ENCODE measurements at places on chromosomes 3 and 15.

DNA sequence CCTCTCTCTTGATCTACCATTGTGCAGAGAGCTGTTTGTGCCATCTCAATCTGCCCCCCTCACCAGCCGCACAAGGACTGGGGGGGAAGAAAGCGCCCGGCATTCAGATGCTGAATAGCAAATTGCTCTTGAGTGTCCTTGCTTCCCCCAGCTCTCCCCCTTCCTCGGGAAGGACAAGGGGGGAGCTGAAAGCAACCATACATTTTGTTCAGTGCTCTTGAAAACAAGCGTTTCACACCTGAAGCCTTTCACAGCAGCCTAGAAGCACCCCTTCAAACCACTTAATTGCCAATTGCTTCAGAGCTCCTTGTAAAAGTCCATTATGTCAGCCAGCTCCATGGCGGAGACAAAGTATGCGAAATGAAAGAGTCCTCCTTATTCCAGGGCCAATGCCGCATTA lies 540.1 kb downstream of the NR2F2 start:
- no peak for DNase-seq

DNA sequence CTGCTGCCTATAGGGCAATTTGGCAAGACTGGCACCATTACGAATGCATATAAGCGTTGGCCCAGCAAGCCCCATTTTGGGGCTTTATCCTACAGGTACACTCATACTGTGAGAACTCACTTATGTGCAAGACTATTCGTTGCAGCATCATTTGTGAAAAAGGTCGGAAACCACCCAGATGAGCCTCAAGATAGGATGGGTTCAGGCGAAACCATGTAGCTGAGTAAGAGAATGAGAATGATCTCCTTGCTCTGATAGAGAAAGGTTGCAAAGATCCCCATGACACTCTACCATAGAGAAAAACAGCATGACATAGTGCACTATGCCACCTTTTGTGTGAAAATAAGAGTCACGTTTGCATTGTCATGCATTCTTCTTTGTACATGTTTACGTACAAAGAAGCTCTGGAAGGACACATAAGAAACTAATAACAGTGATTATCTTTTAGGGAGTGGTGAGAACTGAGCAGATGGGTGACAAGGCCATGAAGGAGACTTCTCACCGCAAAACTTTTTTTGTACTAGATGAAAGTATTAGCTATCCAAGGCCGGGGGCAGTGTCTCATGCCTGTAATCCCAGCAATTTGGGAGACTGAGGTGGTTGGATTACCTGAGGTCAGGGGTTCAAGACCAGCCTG lies 50.0 kb downstream of the RHCG start:
- no peak for DNase-seq

DNA sequence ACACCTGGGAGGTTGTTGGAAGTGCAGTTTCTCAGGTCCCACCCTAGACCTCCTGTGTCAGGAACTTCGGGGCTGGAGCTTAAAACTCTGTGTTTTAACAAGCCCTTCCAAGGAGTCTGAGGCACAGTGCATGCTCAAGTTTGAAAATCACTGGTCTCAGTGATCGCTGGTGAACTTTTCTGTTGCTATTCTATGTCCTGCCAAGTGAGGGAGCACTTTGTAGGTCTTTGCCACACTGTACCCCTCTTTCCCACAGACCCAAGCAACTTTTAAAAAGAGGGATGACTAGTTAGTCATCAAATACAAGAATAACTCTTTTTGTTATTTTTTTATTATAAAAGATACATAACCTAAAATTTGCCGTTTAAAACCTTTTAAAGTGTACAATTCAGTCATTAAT lies 133.7 kb downstream of the AGBL1 start:
- DNase-seq: no peak

GRCh38 chr3:42476225-42477125 lies 26.0 kb upstream of the VIPR1 start:
- DNase-seq: no peak

DNA sequence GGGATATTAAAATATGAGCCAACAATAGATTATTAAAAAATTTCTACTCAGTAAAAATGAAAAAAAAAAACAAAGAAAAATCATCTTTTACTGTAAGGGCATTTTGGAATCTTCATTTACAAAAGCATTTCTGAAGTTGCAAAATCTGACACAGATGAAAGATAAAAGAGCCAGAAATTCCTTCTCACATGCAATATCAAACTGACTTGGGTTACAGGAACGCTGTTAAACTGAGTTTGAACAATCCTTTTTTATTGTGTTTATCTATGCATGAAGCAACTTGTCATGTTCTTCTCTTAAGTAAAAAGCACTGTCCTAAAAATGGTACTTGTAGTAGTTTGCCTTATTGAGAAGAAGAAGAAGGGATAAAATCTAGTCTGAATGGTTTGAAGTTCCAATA lies 468.5 kb upstream of the KCNMB2 start:
- no peak for DNase-seq

- DNase-seq: no peak
Observed at GRCh38 chr3:116716490-116716889, 6.9 kb downstream of the TUSC7 start.

GRCh38 chr3:112670824-112671223 lies 29.9 kb upstream of the CCDC80 start:
- no peak for DNase-seq

DNA sequence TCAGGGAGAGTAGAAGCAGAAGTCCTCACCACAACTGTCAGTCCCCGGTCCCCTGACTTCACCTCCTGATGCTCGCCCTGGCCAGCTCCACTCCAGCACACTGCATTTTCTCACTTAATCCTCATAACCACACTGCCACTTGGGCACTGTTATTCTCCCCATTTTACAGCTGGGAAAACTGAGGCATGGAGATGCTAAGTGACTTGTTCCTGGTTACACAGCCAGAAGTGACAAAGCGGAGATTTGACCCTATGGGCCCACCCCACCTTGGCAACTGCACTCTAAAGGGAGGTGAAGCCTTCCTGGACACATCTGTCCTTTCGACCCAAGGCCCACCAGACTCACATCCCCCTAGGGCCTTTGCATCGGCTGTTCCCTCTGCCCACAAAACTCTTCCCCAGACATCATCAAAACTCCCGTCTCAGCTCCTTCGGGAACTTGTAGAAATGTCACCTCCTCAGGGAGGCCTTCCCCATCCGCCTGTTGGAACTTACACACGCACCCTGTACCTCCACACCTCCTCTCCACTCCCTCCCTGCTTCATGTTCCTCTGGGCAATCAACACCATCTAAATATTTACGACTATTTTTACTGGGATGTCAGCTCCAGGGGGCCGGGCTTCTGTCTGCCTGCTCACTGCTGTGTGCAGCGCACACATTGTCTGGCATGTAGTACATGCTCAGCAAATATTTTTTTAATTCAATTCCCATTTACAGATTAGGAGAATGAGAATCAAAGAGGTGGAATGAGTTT lies 3.1 kb downstream of the GRIP2 start:
- DNase-seq: no peak

DNA sequence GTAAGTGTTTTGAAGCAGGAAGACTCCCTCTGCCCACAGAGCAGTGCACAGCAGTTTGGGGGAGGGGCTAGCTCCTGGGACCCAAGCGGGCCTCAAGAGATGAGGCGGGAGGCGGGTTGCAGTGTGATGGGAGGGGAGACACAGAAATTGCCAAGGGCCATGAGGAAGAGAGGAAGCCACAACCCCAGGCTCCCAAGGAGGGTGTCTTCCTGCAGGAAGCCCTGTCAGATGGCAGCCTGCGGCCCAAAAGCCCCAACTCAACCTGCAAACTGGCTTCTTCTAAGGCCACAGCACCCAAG lies 7.3 kb upstream of the ISLR2 start:
- DNase-seq: no peak

- no peak for DNase-seq
Observed at GRCh38 chr15:101050623-101051290, 131.6 kb downstream of the LRRK1 start.

- DNase-seq: no peak
Observed at GRCh38 chr15:55588815-55589115, 620 bp upstream of the PYGO1 start.

DNA sequence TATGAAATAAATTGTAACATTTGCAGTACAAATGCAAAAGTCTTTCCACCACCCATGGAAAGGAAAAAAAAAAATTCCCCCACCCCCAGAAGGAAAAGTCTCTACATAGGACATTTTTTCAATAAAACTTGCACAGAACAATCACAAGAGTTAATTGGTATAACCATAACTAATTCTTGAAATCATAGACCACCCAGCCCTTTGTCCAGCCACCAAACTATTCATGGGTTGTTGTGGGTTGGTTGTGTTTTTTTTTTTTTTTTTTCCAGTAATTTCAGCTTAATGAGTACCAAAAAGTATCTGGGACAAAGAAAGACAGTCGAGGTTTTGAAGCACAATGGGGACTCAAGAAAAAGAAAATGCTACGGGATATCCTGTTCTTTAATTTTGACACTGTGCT lies 355.0 kb upstream of the ROBO2 start:
- DNase-seq: no peak
